Right ventricle myocardium superior (tissue), 1 donor: ENCODE measurements at places on chromosomes 12 and 14. TPM values are rescaled to one million over a fixed set of nuclear protein-coding genes. Genes with fewer than 3 reads are reported as not detected.

DNA sequence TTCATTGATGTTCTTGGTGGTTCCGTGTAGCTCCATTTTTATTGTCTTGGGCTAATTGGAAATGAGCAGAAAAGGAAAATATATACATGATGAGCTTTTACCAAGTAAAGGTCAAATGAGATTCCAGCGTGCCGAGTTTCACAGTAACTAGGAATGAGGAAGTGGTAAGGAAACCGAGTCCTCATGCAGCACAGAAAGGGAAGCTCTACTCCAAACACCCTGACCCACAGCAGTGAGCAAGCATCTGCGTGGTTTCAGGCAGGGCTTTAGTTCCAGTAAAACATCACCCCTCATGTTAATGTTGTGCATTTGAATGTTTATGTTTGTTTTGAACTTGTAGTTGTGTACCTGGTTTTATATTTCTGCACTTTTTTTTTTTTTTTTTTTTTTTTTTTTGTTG is 208.0 kb downstream of the SLC41A2 start:
- DNase-seq, result no peak

DNA sequence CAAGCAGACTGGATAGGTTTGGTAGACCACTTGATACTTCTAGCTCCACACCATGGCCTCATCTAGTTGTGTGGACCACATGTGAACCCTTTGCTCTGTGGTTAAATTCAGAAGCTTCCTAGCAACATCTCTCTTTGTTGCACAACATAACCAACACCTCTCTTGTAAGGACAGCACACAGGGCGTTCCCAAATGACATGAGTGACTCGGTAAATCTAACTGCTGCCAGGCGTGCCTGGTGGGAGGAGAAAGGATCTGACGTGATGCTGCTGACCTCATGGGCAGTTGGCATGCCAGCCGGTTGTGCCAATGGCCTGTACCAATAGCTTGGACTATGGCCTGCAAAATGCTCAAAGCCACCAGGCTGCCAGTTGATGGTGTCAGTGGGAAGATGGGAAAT is 93.8 kb downstream of the CPSF2 start:
- DNase-seq, result no peak

The PRKD1 gene
- 4.0 TPM for total RNA-seq

The IGF1 gene
- total RNA-seq, result 8.3 TPM

The GPR84 gene
- not detected for total RNA-seq
